Right lung (tissue), 10 donors: ENCODE measurements at places on chromosomes 3 and 15. TPM values are rescaled to one million over a fixed set of nuclear protein-coding genes. Genes with fewer than 3 reads are reported as not detected.

DNA sequence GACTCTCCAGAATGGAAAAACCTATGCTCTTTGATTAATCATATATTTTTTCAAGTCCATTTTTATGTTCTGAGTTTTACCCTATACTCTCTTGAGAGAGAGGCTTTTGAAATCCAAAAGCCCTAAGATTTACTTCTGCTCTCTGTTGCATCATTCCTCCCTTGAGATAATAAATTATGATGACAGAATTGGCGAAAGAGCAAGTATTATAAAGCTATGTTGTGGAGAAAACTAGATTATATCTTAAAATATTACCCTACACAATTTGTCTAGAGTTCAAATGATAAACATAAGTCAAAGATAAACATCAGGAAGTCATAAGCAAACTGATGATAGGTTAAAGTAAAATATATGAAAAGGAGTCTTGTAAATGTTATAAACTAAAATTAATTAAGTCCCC, 293.4 kb upstream of the MME start:
- peak; percentile 40 for DNase-seq

- DNase-seq, result no peak
Observed at GRCh38 chr15:49731187-49732099, 110.6 kb downstream of the DTWD1 start.

DNA sequence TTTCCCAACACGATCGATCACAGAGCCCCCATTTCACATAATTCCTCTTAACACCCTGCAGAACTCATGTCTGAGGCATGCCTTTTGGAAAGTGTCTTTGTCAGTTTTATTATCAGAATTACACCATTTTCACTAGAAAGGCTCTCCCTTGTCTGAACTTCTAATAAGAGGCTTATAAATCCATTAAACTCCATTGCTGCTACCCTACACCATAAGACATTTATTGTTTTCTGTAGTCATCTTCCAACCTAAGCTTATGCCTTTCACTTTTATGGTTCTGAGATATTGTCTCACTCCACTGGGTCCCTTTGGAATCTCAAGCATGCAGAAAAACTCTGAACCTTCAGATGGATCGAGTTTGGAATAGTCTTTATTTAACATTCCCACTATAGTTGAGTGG, 50.2 kb upstream of the TPM1 start:
- DNase-seq, result no peak

GRCh38 chr3:128760881-128761280, 34.9 kb downstream of the RAB7A start:
- DNase-seq, result no peak

- DNase-seq, result no peak
Observed at GRCh38 chr3:73255609-73256029, 194.2 kb downstream of the EBLN2 start.

- DNase-seq, result no peak
Observed at GRCh38 chr15:62346168-62346567, 181.1 kb upstream of the C2CD4B start.

DNA sequence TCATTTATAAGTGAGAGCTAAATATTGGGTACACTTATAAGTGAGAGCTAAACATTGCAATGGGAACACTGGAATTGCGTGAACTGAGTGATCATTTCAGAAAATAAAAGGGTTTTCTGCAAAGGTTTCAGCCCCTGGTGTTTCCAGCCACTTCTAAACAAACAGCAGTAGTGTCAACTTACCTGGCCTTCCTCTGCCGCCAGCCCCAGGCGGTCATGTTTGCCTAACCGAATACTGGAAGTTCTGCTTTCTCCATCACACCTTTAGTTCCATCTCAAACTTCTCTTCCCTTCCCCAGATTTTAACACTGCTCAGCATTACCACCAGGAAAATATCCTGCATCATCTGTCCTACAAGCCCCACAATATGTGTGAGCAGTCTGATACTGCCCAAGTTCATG, 58.6 kb downstream of the MRPL3 start:
- DNase-seq, result no peak

DNA sequence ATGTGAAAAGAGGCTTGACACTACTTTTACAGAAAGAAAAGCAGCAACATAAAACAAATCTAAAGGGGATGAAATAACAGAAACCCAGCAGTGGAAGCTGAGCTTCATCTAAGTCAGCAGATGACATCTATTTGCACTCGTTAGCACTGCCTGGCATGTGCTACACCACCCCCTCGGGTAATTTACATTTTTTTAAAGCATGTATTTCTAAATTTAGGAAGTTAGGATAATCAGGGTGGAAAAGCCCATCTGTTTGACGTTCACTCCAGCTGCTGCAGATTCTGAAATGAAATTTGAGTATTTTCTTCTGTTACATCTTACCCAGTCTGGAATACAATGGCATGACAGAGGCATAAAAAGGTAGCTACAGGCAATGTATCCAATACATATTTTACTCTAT, 20.7 kb downstream of the IGSF11 start:
- peak; percentile 19 for DNase-seq

DNA sequence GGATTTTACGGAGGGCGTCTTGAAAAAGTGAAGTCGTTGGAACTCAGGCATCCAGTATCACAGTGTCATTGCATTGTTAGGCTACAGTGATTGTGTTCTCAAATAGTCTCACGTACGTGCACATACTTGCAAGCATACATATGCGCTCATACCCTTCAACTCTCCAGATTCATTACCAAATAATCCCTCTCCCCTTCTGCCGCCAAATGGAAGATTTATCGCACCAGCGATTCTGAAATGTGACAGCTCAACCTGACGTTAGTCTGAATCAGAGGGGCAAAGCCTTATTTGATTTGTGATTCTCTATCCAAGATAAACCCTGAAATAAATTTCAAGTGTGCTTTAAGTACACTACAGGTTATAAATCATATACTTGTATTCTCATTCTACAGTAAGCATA, 119.4 kb downstream of the GADL1 start:
- no peak for DNase-seq

DNA sequence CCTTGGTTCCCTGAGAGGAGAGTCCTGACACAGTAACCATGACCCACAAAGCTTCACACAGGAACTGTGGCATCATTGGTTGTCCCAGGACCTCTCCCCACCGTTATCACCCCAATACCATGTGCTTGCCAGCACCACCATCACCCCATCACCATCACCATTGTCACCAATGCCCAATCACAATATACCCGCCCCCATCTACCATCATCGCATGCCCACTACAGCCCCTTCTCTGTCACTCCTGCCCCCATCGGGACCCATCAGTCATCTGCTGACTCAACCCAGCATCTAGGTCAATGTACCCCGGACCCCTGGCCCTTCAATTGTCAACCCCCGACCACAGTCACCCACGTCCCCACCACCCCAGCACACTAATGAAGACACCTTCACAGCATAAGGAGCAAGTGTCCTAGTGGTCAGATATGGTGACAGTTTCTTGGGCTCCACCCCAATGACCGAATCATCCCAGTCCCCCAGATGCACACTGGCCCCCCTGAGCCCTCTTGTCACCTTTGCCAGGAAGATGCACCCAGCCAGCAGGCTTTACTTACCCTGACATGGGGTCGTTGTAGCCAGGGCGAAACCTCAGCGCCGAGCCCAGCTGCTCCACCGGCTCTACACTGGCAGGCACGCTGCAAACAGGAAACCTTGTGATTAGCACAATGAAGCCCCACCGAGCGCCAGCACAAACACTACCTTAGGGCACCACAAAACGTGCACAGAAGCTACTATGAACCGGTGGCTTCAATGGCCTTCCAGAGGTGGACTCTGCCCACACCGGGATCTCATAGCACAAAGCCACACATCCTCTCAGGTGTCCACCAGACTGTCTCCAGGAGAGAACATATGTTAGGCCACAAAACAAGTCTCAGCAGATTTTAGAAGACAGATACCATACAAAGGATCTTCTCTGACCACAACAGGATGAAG, 25.1 kb downstream of the SHISA5 start:
- DNase-seq, result no peak

PLSCR1 gene
- polyA plus RNA-seq, result 86.1 TPM

PTPRG gene
- 55.5 TPM for polyA plus RNA-seq

MST1R gene
- polyA plus RNA-seq, result 9.1 TPM

IL17RE gene
- polyA plus RNA-seq, result 74.6 TPM

OR5K2 gene
- 0.78 TPM for polyA plus RNA-seq

GOLGA6D gene
- polyA plus RNA-seq, result 0.33 TPM
